Osteocyte (in vitro differentiated cells): ENCODE measurements at places on chromosomes 7 and 10. TPM values are rescaled to one million over a fixed set of nuclear protein-coding genes. Genes with fewer than 3 reads are reported as not detected.

DNA sequence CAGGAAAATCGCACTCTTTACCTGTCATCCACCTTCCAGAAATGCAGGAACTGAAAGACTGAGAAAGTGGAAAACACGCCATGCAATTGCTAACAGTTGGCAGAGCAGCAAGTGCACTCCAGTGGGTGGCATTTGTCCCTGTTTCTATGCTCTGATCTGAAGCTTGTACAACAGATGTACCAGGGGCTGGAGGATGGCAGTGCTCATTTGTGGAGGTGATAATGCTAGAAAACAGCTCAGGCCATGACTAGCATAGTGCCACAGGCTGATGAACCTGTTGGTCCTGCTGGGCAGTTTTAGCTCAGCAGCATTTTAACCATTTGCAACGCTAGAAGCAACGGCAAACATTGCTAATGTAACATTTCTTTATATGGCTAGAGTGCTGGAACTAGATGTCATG lies 199.9 kb upstream of the NRP1 start:
- peaks cover 24% of the 10 kb centered on the region for H3K27me3 ChIP-seq
- H3K27ac ChIP-seq = no peak overlapping the region

The SP8 gene
- total RNA-seq = not detected in 2 replicates

GRCh38 chr7:139772115-139772514 lies 5.7 kb downstream of the HIPK2 start:
- DNase-seq = no peak
- H3K27ac ChIP-seq = peak overlapping the region; percentile 90
- H3K4me3 ChIP-seq = peak overlapping the region; percentile 35
- H3K4me1 ChIP-seq = peaks cover 82% of the 10 kb centered on the region
- H3K36me3 ChIP-seq = peaks cover 9% of the 10 kb centered on the region

The PDE1C gene
- 187 and 193 TPM in 2 replicates for total RNA-seq

The PSMC2 gene
- 130 and 135 TPM in 2 replicates for total RNA-seq

DNA sequence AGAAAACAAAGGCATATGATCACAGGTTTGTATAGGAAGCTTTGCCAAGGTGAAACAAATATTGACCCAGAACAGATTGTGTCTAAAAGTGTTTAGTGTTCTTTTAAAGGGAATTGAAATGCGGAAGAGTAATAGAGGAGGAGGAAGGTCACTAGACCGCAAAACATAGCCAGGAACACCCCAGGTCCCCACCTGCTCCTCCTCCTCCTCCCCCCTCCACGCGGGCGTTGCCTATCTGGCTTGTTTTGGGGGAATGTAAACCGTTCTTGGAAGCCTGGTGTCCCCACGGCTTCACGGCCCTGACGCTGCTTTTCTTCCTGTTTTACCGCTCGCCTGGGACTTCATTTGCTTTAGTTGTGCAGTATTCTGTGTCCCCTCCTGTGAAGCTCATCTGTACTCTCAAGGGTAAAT lies 81.0 kb upstream of the PFKP start:
- H3K36me3 ChIP-seq = no peaks in the 10 kb centered on the region
- H3K4me3 ChIP-seq = no peak overlapping the region
- no peak overlapping the region for H3K27ac ChIP-seq

GRCh38 chr10:66466622-66467021 lies 459.2 kb upstream of the LRRTM3 start:
- peaks cover 8% of the 10 kb centered on the region for H3K27me3 ChIP-seq
- H3K27ac ChIP-seq = no peak overlapping the region
- no peak overlapping the region for H3K4me3 ChIP-seq
- no peaks in the 10 kb centered on the region for H3K36me3 ChIP-seq
- H3K4me1 ChIP-seq = peaks cover 1% of the 10 kb centered on the region
